GM23248 (cell line): ENCODE measurements at places on chromosomes 3 and 15.

GRCh38 chr3:193963808-193964516, 172.0 kb upstream of the HES1 start:
- no peak for DNase-seq

DNA sequence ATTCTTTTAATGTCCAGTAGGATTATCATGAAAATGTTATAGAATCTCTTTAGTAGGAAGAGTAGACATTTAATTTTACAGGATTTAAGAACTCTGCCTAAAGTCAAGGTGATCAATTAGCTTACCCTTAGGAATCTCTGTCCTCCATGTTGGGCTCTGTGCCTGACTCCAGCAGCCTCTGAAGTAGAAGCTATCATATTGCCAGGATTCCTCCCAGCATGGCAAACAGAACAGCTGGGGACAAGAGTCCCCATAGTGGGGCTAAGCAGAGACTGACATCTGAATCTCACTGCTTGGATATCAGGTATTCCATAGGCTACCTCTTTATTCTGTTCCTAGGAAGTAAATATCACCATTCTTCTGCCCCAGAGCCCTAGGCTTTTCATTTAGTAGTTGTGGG, 1.5 kb downstream of the SLC15A2 start:
- DNase-seq = no peak

DNA sequence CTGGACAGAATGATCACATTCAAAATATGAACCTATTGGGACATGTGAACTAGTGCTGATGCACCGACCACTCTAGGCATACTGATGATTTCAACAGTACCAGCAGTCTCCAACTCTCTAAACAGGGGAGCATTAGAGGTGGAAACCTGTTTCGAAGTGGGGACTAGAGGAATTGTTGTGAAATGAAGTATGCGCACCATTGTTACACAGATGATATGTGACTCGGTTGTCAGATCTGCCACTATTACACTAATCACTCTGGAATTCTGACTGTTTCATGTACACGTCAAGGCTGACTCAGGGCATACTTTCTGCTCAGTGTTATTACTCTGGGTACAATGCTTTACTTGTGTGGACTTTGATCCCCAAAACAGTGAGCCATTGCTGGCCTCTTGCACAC, 198.2 kb upstream of the UBE2E2 start:
- peak; percentile 82 for DNase-seq

- DNase-seq = no peak
Measured at GRCh38 chr3:69244039-69244438, 121.6 kb upstream of the LMOD3 start.

- DNase-seq = peak; percentile 36
Measured at GRCh38 chr3:162641907-162642306, 1145.3 kb downstream of the OTOL1 start.

- no peak for DNase-seq
Measured at GRCh38 chr15:35529784-35530183, 16.2 kb downstream of the DPH6 start.

GRCh38 chr3:123595396-123596180, 10.7 kb upstream of the HACD2 start:
- DNase-seq = no peak

DNA sequence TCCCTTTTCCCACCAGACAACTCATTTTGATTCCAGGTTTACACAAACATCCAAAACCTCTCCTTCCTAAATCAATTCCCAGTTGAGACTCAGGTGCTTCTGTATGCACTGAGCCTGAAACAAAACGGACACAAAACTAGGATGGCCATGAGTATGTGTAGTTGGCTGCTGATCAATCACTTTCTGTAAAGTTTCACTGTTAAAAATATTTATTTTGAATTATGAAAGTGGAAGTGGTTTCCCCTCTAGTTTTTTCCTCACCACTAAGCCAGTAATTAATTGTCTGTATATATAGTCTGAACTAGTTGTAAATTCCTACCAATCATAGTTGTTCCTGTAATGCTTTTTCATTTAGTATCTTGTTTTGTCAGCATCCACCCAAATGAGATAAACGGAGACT, 51.7 kb upstream of the TSPAN3 start:
- no peak for DNase-seq

DNA sequence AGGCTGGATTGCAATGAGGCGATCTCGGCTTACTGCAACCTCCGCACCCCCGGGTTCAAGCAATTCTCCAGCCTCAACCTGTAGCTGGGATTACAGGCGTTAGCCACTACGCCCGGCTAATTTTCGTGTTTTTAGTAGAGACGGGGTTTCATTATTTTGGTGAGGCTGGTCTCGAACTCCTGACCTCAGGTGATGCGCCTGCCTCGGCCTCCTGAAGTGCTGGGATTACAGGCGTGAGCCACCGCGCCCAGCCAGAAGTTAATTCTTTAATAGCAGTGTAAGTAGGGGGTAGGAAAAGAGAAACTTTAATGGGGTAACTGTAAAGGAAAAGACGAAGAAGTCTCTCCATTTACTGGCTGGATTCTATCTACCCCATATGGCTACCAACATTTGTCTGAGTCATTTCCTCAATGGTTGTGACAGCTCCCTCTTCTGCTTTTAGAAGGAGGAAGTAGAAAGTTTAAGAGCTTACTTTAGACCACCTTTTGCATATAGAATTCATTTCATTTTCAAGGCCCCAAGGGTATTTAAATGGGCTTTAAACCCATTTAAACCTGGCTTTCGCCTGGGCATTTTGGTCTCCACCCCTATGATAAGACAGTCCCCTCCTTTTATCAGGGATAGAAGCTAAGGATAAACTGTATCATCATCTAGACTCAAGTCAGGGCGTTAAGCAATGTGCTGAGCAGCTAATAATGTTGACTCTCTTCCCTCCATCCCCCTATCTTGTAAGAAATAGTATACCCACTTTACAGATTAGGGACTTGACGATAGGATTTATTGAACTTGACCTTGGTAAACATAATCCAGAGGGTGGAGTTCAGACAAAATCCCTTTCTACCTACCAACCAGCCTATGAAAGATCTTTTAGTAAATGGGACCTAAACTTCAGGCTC, 1.1 kb upstream of the CDV3 start:
- DNase-seq = peak; percentile 50

- peak; percentile 79 for DNase-seq
Measured at GRCh38 chr15:83200162-83200561, 7.5 kb downstream of the HDGFL3 start.

DNA sequence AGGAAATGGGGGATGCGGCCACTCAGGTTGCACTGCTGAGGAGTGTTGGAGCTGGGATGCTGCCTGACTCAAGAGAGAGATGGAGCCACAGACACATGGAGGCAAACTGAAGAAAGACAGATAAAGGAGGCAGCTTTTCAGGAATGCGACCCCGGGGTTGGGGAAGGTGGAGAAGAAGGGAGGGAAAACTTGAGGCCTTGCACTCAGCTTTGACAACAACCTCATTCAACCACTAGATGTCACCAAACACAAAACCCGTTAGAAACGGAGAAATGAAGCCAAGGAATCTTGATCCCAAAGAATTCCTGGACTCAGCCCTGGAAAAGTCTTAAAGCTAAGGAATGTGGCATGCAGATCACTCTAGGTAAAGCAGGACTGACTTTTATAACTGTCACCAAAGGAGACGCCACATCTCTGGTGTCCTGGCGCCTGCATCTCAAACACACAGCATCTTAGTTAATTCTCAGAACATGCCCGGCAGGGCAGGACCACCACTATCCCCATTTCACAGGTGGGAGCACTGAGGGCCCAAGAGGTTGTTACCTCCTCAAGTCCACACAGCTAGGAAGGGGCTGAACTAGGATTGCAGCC, 59.6 kb upstream of the LMCD1 start:
- peak; percentile 77 for DNase-seq

DNA sequence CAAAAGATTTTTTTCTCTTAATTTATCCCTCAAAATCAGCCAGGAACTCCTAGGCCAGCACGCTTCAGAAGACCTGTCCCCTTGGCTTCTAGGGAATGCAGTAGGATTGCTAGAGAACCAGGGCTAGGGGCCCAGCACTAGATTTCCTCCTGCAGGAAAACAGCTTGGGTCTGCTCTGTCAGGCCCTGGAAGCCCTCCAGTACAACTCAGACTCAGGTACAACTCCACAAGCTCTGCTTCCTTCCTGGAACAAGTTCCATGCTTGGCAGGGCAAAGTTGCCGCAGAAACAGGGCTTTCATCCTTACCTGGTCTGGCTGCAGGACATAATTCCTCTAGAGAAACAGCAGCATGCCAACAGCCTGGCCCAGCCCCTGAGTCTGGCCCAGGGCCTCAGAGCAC, 96.1 kb upstream of the CTNNB1 start:
- DNase-seq = no peak

DNA sequence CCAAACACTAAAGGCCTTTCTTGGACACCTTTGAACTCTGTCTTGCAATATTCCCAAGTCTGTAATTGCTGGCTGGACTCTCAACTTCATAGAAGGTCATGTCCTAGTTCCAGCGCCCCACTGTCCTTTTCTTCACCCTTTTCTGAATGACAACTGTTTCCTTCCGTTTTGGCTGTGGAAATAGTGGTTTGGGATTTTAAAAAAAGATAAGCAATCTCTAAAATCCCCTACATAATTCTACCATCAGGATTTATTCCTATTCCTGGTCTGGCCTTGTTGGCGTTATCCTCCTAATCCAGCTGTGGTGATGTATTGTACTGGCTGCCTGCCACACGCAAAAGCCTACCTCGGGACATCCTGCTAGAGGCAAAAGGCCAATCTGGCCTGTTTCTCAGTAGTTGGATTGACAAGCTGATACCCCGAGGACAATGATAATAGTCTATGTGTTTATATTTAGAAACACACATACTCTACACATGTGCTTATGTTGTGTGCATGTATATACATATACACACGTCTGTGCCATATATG, 440.3 kb upstream of the DPH6 start:
- DNase-seq = no peak

DNA sequence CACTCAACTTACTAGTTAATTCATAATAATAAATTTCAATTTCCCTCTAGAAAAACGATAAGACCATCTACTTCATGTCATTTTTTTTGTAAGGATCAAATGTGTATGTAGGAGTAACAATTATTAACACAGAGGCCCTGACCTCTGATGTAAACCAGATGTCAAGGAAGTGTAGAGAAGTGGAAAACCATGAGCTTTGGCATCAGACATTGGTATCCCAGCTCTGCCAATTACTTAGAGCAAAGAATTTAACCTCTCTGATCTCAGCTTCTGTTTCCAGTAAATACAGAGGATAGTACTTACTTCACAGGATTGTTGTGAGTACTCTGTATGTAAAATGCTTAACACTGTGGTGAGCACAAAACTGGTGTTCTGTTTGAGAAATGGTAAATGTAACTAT, 17.5 kb downstream of the AQR start:
- DNase-seq = peak; percentile 31

GRCh38 chr15:89898614-89899294, 5.0 kb upstream of the AP3S2 start:
- DNase-seq = peak; percentile 72

DNA sequence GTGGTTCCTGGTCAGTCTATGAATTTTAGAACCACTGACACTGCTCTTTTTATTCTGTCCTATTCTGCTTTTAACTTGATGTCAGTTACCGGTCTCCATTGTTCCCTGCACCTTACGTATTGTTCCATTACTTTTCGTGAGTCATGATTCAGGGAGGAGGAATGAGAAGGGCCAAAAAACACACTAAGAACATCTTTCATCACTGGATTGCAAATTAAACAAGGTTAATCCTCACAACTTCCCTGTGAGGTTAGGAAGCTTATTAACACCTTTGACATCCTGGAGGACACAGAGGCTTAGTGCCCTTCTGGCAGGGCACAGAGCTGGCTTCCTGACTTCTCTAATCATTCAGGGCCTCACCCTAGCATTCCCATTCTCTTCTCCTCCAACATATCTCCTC, 227.6 kb upstream of the SATB1 start:
- DNase-seq = no peak

DNA sequence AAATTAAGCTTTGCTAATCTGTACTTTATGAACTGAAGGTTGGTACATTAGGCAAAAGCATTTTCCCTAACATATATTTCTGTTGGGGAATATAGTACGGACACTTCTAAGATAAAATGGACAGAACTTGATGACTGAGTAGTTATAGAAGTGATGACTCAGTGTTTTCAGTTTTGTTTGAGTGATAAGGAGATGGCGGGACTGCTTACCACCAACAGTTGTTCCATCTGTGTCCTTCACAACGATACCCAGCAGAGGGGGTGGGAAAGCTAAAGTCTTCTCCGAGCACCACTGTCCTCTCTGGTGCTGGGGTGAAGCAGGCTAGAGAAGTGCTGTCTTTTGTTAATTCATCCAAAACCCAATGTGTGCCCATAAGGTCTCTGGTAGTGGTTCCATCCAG, 195.8 kb downstream of the CD47 start:
- DNase-seq = no peak

- peak; percentile 83 for DNase-seq
Measured at GRCh38 chr15:68479870-68480269, 47.9 kb upstream of the ITGA11 start.
